Mucosa of descending colon (tissue), 3 donors: ENCODE measurements at places on chromosomes 3 and 15.

GRCh38 chr15:68674975-68675374 lies 96.2 kb downstream of the CORO2B start:
- DNase-seq = no peak

GRCh38 chr3:34067536-34068051 lies 269.2 kb downstream of the PDCD6IP start:
- no peak for DNase-seq

GRCh38 chr3:69058180-69058946 lies 6.2 kb upstream of the TMF1 start:
- no peak for DNase-seq

DNA sequence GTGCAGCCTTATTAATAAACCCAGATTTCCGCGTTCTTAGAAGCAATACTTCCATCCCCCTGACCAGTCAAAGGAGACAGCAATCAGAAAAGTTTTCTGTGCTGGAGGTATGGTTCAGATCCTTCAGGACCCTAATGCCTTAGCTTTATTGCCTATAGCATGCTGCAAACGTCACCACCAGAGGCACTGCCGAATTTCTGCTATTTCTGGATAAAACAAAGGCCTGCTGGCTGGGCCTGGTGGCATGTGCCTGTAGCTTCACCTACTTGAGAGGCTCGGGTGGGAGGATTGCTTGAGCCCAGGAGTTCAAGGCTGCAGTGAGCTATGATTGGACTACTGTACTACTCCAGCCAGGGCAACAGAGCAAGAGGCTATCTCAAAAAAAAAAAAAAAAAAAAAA lies 407.2 kb downstream of the FOXP1 start:
- no peak for DNase-seq

DNA sequence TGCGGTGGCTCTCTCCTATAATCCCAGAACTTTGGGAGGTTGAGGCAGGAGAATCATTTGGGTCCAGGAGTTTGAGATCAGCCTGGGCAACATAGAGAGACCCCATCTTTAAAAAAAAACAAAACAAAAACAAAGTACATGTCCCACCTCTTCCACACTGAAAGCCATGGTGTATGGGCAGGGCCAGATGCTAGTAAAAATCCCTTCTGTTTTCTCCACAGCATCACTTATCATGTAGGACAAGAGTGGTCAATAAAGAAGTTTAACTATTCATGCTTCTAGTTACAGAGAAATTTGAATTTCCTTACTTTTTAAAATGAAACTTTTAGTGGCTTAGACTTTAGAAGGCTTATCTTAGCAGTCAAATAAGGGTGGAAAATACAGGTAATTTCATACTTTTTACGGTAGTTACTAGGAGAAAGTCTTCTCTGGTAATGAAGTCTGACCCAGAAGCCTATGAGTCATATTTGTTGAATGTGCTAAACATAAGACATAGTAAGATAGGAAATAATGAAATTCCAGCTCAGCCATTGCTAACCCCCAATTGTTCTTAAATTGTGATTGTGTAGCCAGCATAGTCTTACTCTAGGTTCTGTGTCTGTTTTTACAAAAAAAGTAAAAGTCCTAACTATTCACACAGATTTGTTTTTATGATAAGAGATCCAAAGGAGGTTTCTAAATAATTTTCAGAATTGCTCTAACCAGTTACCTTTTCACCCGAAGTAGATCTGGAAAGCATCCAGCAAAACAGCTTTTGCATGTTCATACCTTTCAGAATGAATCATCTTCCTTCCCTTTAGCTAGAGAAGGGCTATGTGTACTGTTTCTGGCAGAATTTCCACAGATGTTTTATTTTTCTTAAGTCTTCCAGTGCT lies 16.4 kb upstream of the ZNF609 start:
- no peak for DNase-seq
